Cerebellar cortex (tissue), 1 donor: ENCODE measurements at places on chromosomes 6 and 20.

DNA sequence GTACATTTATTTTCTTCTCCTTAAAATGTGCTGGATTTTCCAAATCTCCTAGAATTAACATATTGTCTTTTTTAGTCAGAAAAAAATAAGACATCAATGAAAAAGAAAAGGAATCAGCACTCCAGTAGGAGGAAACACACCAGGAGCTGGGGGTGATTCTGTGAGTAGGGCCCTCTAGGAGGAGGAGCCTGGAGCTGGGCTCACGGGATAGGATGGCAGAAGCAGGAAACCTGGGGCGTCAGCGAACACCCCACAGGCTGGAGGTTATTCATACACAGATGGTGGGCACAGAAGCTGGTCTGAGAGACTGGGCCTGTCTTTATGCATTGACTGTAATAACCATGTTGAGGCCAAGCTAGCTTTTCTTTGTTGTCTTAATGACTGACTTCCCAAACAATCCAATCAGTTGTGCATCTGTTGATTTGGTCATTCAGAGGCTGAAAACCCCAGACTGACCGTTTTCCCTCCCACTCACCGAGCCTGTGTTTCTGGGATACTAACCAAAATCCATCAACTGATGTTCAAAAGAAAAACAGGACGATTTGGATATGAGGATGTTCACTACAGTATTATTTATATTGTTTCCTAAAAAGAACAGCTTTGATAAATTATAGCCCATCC, 53.1 kb downstream of the CPNE5 start:
- DNase-seq, result no peak

DNA sequence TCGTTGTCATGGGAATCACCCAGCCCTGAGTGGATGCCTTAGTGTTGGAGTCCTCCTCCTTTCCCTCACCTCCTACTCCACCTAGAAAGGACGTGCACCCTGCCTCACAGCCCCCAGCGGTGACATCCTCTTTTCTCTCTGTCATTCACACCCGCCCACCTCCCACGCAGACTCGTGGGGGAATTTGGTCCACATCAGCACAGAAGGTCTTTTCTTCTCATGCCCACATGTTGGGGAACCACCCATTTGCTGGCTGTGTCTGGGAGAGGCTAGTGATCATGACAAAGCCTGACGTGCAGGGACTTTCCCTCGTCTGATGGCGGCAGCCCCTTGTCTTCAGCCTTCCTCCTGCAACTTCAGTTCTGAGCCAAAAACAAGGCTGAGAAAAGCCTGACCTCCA, 96.0 kb upstream of the CNKSR3 start:
- DNase-seq, result no peak

GRCh38 chr20:58495623-58496428, 19.4 kb downstream of the APCDD1L start:
- DNase-seq, result no peak

DNA sequence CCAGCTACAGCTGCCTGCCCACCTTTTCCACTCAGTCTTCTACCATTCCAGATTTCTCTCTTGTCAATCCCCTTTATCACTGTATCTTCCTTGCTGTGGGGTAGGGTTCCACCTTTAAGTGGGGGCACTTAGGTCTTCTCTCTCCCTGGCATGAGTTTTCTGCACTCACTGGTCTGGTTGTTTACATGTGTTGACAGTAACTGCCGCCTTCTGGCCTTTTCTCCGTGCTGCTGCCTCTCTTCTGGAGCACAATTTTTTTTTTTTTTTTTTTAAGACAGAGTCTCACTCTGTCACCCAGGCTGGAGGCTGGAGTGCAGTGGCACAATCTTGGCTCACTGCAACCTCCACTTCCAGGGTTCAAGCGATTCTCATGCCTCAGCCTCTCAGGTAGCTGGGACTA, 12.0 kb downstream of the RNF114 start:
- DNase-seq, result no peak

GRCh38 chr20:15345287-15345686, 1007.9 kb upstream of the FLRT3 start:
- DNase-seq, result no peak

GRCh38 chr6:52284131-52284459, 447 bp downstream of the MCM3 start:
- peak; percentile 38 for DNase-seq
